Activated T-cell treated with anti-CD3 and anti-CD28 coated beads, Interleukin-2, amount 50 U/mL, for 1 hour (primary cell): ENCODE measurements at places on chromosomes 11 and 22.

DNA sequence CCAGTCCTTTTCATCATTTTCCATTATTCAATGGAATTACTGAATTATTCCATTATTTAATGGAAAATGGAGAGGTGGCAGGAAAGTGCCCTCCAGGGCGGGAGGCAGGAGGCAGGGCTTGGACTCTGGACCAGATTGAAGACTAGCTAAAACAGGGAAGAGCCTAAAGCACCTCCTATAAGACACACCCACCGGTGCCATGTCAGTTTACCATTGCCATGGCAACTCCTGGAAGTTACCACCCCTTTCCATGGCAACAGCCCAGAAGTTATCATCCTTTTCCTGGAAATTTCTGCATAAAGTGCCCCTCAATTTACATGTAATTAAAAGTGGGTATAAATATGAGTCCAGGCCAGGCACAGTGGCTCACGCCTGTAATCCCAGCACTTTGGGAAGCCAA, 443.7 kb downstream of the TBC1D22A start:
- DNase-seq = no peak

GRCh38 chr22:35930933-35931332, 97.7 kb downstream of the RBFOX2 start:
- DNase-seq = no peak

- DNase-seq = no peak
Measured at GRCh38 chr11:27194976-27195375, 154.4 kb downstream of the BBOX1 start.

DNA sequence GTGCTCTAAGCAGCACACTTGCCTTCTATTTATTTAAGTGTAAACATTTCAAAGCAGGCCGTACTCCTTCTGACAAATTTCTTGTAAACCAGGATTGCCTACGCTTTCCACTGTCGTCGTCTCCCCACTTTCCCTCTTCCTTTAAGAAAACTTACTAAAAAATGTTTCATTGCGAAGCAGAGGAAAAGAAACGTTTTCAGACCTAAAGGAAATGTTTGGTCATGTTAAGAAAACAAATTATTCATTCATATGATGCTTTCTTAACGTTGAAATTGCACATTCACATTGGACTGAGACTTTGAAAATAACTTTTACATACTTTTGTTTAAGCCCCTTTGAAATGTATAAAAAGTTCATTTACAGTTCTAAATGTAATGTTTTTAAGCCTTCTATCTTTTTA, 106.0 kb downstream of the EMSY start:
- DNase-seq = no peak

DNA sequence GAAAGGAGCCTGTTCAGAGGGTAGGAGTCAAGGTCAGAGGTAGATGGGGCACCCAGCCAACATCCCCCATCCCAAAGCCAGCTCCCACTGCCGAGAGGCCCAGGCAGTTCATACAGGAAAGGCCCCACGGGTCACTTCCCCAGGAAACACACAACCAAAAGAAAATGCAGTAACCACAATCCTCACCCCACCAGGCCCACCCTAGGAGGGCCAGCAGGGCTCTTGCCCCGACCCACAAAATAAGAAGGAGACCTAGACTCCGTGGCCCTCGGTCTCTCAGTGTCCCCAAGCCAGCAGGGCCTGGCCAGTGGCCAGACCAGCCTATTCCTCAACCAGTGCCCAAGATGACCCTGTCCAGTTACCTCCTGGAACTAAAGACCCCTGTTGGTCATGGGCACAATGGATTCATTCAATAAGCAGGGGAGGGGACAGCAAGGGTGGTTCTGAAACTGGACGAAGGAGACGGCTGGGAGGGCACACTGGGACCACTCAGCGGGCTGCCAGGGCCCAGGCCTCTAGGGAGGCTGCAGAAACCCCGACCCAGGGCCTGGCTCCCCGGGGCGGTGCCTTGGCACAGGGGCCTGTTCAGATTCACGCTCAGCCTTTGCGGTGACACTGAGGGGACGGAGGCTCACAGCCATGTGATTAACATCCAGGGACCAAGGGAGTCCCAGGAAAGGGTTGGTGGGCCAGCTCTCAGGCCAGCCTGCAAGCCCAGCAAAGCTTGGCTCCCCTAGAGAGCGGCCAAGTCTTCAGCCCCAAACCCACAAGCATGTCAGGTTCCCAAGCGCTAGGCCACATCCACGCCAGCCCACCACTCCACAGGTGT, 5.5 kb downstream of the RAB3IL1 start:
- peak; percentile 8 for DNase-seq

DNA sequence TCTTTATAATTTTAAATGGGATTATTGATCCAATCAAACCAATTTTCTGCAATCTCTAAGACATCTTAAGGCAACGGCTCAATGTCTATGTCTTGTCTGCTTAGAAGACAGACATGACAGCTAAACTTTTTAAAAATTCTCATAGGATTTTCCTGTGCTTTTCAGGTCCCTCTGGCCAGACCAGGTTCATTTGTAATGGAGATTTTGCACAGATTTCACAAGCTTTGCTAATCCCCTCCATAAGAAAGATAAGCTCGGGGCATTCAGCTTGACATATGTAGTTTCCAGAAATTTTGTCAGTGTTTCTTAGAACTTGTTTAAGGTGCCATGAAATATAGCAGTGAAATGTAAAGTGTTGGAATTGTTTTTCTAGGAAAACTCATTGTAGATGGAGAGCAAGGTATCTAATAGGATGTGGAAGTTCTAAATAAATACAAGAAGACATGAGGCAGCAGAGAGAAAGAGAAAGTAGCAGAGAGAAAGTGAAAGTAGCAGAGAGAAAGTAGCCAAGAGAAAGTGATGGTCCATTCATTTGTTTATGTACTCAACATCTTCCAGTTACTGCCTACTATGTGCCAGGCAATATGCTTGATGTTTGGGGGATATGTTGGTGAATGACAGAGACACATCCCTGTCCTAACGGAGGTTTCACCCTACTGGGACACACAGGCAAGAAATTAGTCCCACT, 219.1 kb upstream of the ARHGAP42 start:
- DNase-seq = no peak

DNA sequence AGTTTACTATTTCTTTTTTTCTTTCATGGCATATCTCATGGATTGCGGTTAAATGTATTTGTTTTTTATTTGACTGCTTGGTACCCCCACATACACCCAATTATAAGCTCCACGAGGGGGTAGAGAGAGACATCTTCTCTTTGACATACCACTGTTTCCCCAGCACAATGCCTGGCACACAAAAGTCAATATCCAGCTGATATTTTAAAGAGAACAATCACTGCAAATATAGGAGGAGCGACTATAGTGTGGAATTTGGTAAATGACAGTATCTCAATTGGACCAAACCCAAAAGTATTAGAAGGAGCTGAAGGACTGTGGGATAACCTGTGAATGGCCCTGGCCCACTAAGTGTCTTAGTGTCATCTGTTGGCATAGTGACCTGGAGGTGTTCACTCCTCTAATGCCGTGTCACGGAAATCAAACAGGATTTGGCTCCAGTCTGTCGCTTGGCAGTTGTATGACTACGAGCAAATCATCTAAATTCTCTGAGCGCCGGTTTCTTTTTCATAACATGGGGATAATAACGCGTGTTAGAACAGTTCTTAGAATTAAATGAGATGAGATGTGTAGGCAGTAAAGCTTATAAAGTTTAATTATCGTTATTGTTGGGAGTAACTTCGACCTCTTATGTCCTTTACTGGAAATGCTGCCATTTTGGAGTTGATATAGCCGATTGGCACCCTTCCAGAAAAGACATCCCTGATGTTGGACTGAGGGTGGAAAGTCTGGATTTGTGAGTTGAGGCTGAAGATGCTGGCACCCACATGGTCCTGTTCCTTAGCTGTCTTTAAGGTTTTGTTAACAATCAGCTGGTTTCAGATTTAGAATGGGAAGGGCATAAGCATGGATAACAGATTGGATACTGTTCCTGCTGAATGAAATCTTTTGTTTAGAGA, 144.5 kb downstream of the DBX1 start:
- DNase-seq = no peak

DNA sequence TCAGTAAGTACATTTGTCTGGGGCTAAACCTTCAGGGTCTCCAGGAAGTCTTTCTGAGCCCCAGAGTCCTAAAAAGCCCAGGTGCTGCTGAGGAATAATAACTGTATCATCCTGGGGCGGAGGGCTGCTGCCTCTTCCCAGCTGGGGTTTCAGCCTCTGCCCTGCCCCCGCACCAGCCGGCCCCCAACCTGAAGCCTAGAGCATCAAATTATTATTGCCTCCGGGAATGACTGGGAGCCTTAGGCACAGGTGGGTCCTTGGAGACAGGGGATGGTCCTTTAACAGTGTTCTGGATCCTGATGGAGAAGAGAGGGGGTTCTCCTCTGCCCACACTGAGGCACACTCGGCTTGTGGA, 64.4 kb downstream of the BCR start:
- DNase-seq = no peak

DNA sequence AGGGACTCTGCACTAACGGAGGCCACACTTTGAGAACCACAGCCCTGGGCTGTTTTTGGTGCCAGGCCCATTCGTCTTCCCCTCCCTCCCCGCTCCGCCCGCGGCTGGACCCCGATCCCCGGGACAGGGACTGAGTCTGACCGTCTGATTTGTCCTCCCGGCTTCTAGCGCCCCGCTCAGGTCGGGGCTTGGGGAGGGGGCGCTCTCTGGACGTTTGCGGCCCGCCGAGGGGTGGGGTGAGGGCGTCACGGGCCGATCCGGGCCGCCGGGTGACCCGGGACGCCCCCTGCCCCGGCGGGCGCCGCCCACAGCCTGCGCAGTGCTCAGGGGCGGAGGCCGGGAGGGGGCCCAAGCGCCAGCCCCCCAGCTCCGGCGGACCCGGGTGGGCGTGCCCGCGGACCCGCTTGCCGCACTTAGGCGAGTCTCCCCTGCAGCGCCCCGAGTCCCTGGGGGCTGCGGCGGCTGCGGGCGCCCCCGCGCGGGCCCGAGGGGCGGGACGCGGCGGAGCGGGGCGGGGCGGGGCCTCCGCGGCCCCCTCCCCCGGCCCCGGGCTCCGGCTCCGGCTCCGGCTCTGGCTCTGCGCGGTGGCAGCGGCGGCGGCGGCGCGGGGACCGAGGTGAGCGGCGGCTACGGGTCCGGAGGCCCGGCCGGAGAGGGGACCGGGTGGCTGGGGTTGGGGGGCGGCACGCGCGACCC, 33.7 kb upstream of the PRR5 start:
- peak; percentile 72 for DNase-seq

DNA sequence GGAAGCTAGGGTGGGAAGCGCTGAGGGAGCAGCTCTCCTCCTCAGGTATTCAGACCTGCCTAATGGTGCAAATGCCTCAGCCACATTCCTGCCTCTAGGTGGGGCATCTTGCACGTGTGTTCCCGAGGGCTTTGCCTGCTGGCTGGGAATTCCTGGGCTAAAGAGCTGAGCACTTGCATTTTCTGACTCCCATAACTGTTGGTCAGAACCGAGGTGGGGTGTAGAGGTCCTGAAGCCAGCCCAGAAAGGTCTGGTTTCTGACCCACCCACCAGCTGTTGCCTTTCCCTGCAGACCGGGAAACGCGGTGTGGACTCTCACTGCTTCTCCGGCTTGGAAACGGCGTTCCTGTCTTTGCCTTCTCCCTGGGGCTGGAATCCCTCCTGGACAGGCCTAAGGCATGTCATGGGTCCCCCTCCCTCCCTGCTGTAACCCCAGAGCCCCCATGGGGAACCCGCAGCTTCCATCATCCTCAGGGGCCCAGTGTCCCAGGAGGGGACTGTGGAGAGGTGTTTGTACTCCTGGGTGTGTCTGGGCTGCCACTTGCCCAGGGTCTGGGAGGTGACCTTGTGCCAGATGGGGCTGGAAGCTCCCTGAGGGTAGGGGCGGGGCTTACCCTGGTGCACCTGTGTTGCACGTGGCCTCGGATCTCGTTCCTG, 24.0 kb upstream of the SMIM38 start:
- DNase-seq = no peak

GRCh38 chr22:43080616-43081015, 8.6 kb downstream of the TTLL1 start:
- no peak for DNase-seq

- DNase-seq = no peak
Measured at GRCh38 chr22:46010207-46010867, 33.4 kb upstream of the WNT7B start.
